ENCODE measurements at places on chromosomes 11 and 22.

GRCh38 chr11:115363921-115364320 lies 140.3 kb downstream of the CADM1 start:
- no peak for DNase-seq

- DNase-seq: no peak
Observed at GRCh38 chr11:84398017-84398626, 1112.0 kb upstream of the CCDC90B start.

- DNase-seq: no peak
Observed at GRCh38 chr11:68338051-68338780, 25.8 kb downstream of the LRP5 start.

- DNase-seq: no peak
Observed at GRCh38 chr11:1933416-1934334, 13.5 kb upstream of the MRPL23 start.

GRCh38 chr22:17370026-17370765 lies 936 bp downstream of the CECR2 start:
- no peak for DNase-seq

GRCh38 chr11:109696191-109696897 lies 274.4 kb downstream of the C11orf87 start:
- DNase-seq: no peak

- no peak for DNase-seq
Observed at GRCh38 chr22:25109878-25110595, 89.6 kb upstream of the CRYBB3 start.
